NCI-H460 (cell line): ENCODE measurements at places on chromosomes 5 and 9.

GRCh38 chr5:35009019-35009418 lies 38.7 kb downstream of the AGXT2 start:
- DNase-seq = no peak

GRCh38 chr9:133683586-133684120 lies 47.5 kb downstream of the DBH start:
- DNase-seq = no peak

- DNase-seq = no peak
Observed at GRCh38 chr5:64838376-64838775, 69.6 kb downstream of the CWC27 start.

- no peak for DNase-seq
Observed at GRCh38 chr5:36958612-36959011, 82.0 kb downstream of the NIPBL start.

GRCh38 chr9:82586918-82587356 lies 476.0 kb downstream of the RASEF start:
- DNase-seq = no peak

DNA sequence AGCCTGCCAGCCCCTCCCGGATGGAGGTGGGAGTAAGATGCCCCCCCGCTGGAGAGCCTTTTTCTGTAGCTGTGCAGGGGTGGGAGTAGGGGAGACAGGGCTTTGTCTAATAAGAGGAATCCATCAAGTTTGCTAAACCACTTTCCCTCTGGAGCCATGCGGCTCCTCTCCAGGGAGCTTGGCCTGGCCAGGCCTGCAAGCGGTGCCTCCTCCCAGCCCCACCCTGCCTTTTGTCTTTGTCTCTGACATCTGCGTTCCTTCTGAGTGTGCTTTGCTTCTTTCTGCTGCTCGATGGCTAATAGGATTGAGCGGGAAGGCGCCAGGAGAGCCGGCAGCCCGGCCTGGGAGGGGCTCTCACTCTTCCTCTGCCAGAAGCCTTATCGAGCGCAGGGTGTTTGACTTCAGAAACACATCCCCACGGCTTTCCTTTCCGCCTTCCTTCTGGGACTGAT lies 26.7 kb upstream of the FCN1 start:
- no peak for DNase-seq

DNA sequence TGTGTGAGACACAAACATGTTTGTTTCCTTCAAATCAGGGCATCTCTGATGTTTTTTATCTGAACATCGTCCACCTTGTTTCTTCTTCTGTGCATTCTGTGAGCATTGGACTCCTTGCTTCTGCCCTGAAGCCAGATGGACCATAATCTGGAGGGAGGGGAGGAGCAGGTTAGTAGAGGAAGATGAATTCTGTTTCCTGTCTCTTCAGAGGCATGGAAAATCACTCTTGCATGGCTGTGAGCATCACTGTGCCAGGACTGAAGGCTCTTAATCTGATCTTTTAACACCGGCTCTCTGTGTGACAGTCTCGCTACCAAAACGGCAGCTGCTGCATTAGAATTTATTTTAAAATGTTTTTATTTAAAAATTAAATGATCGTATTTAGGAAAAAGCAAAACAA lies 43.3 kb downstream of the TLE4 start:
- DNase-seq = no peak

GRCh38 chr5:169025491-169025890 lies 275.4 kb downstream of the SLIT3 start:
- DNase-seq = no peak

GRCh38 chr9:109765830-109766229 lies 14.2 kb upstream of the PALM2AKAP2 start:
- no peak for DNase-seq

DNA sequence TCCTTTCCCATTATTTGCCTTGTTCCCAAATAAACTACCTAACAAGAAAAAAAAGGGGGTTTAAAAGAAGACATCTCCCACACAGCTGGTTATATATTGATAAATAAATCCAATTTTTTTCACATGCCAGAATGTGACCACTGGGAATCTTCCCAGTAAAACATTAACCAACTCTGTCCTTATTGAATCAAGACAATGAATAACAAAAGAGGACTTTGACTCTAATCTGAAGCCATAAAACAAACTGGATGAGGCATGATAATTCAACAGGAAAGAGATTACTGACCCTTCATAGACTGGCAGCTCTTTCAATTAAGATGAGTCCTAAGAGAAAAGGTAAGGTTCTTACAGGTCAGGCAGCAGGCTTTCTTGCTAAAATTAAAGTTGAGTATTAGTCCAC lies 165.8 kb upstream of the CDH6 start:
- DNase-seq = no peak

GRCh38 chr5:60883229-60883628 lies 39.2 kb upstream of the ELOVL7 start:
- DNase-seq = peak; percentile 3

DNA sequence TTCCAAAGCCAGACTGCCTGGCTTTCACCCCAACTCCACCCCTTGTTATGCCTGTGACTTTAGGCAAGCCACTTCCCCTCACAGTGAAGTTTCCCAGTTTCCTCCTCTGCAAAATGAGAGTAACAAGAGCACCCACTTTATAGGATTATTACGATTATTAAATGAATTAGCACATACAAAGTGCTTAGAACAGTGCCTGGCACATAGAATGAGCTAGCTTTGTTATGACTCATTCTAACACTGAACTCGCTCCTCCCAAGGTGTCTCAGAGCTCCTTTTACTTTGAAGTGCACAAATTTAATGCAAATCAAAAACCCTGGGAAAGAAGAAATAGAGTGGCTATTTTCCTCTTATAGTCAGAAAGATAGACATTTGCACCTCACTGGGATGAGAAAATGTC lies 34.3 kb downstream of the DNAH5 start:
- DNase-seq = no peak

- DNase-seq = no peak
Observed at GRCh38 chr5:132226516-132227234, 978 bp downstream of the P4HA2 start.

GRCh38 chr9:79955300-79955699 lies 383.5 kb downstream of the TLE4 start:
- no peak for DNase-seq

- no peak for DNase-seq
Observed at GRCh38 chr5:128681096-128681495, 143.1 kb upstream of the FBN2 start.

DNA sequence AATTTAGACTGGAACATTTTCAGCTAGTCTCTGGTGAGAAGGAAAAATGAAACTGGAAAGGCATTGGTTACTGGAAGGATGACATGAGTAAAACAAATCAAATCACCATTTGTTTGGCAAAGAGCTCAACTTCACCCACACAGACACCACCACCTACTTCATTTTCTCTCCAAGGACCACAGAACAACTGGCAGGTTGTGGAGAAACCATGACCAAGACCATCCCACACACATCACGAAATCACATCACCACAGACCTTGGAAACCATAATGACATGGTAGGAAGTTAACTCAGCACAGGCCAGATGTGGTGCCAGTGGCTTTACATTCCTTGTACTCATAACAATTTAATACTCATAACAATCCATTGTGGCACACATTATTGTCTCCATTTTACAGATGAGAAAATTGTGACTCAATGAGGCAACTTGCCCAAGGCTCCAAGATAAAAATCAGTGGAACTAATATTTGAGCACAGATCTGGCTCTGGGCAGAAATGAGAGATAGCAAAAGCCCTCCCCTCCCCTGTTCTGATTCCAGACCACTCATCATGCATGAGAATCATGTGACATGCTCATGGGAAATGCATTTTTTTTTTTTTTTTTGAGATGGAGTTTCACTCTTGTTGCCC lies 7.5 kb downstream of the OR1K1 start:
- DNase-seq = no peak

- DNase-seq = no peak
Observed at GRCh38 chr5:58046371-58046770, 413.5 kb downstream of the PLK2 start.

DNA sequence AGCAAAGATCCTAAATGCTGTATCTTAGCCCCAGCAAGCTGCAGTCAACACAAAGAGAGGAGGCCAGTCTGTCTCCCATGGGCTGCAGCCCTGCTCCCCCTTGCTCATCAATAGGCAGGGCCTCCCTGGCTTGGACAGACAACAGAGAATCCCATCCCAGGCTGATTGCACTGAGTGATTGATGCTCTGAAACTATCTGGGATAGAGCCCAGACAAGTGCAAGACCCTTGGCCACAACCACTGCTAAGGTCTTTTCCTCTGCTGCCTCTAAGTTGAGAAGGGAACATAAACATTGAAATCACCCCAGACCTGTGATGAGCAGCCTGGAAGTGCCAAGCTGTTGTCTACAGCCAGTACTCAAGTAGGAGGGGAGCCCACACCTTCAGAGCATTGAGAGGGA lies 661.0 kb upstream of the CDH18 start:
- DNase-seq = no peak

DNA sequence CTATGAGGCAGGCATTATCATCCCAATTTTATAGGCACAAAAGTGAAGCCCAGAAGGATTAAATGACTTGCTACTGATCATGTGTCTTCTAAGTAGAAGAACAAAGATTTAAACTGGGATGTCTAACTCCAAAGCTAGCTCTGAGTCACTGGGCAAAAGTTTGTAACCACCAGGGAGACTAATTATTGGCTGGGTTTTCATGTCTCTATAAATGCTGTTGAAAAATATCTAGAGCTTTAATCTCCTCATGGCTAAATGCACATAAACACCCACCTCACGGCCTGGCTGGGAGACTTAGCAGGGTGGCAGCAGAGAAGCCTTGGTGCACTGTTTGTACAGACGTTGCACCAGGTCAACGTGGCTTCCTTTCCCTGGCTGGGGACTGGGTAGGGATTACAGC lies 144.6 kb downstream of the MELK start:
- no peak for DNase-seq

DNA sequence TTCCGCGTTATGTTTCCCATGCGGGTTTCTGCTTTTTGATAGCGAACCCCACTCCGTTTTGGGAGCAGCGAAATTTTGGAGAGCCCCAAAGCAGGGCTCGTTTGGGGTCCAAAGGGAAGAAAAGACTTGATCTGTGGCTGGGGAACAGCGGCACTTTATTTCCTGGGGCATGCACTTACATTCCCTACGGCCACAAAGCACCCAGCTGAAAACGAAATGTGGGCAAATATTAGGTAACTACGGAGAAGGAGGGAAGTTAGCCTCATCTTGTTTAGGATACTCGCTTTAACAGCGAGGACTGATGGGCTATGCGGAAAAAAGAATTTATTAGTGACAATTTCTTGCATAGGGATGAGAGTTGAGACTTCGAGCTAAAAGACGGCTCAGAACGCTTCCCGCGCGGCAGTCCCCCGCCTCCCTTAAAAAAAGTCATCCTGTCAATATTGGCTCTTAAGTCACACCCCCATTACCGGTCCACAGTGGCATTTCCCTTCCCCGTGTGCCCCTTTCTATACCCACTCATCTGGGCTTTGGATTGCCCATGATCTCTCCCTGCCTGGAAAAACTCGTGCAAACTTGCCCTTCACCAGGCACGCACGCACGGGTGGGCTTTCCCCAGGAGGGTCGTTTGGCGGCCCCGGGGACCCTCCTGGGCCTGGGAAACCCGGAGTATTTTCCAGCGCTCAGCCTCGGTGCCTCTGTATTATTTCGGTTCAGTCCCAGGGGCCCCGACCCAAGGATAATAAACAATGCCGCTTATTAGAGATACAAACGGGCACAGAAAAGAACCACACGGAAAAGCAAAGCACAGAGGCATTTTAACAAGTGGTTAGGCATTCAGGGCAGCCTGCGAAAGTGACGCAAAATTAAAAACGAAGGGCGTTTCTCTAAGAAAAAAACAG lies 35.8 kb upstream of the NFIB start:
- DNase-seq = no peak

DNA sequence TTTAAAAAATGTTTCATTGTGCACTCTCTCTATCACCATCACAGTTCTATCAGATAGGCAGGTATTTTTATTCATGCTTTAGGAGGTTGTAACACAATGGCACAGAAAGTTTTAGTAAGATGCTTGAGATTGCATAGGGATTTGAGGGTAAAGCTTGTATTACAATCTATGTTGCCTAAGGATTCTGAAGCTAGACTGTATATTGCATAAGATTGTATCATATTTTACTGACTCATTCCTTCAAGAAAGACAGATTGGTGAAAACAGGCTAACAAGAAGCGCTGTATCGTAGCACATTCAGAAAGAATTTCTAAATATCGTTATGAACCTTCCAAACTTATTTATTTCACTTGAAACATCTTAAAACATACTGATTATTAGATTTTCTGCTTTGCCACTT lies 577.7 kb downstream of the EBF1 start:
- peak; percentile 32 for DNase-seq

- no peak for DNase-seq
Observed at GRCh38 chr9:36764364-36765076, 191.8 kb downstream of the MELK start.
